ENCODE measurements at places on chromosomes 13 and 19.

DNA sequence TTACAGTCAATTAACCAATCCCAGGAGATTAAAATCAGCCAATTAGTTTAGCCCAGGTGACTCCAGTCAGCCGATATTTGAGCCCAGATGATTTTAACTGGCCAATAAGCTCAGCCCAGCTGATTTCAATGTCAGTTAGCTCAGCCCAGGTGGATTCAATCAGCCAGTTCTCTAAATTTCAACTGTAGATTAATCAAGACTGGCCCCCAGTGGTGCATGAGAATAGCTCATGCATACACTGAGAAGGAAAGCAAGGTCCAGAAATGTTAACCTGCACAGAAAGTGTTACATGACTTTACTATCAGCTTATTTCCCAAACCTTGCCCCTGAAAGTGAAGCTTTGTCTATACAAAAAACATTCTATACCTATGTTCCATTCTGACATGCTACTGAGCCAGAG, 55.4 kb upstream of the ZNF724 start:
- DNase-seq, result no peak

- no peak for DNase-seq
Measured at GRCh38 chr19:5155586-5156210, 184.9 kb downstream of the PTPRS start.

- no peak for DNase-seq
Measured at GRCh38 chr13:51906581-51906980, 44.8 kb downstream of the CCDC70 start.

- no peak for DNase-seq
Measured at GRCh38 chr13:85654227-85654626, 145.0 kb downstream of the SLITRK6 start.

GRCh38 chr13:35835989-35836388, 295.2 kb downstream of the DCLK1 start:
- DNase-seq, result no peak

- no peak for DNase-seq
Measured at GRCh38 chr13:21759463-21759862, 88.6 kb downstream of the FGF9 start.

GRCh38 chr19:31353833-31354232, 4.6 kb upstream of the TSHZ3 start:
- no peak for DNase-seq

DNA sequence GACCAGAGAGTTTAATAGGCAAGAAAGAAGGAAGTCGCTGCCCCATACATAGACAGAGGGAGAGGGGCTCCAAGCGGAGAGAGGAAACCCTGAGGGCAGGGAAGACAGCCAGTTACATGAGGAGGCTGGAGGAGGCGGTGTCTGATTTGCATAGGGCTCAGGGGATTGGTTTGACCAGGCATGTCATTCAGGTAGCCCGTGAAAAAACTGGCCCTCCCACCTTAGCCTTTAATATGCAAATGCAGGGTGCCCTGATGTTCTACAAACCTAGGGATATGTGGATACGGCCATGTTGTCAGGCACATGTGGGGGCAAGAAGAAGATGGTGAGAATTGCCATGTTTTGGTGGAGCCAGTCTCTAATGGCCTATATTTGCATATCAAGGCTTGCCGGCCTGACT, 1461.6 kb downstream of the PCDH9 start:
- no peak for DNase-seq

DNA sequence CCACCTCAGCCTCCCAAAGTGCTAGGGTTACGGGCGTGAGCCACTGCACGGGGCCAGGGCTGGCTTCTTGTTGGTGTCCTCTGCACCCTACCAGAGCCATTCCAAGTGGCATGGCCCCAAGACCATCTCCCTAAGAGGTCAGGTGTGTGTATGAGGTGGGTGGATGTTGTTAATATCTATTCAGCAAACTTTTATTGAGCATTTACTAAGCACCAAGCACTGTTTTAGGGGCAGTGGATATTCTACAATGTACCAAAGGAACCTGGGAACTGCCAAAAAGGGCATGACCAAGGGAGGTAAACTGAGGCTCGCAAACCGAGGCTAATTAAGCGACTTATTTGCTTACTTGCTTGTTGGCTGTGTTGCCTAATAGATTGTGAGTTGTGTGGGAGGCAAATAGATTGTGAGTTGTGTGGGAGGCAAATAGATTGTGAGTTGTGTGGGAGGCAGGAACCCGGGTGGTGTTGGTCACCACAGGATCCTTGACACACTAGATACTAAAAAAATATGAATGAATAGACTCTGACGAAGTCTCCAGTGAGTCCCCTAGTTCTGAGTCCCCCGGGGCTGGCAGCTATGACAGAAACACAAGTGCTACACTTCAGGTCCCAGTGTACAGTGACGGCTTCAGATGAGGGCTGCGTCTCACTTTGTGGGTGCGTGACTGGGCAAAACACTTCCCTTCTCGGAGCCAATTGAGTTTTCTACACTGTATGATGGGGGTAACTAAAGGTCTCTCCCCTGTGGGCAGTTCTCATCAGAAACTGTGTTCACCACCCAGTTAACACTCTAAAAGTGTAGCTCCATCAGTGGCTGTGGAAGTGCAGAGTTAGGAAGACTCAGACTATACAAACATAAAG, 5.0 kb upstream of the BICRA start:
- DNase-seq, result no peak

DNA sequence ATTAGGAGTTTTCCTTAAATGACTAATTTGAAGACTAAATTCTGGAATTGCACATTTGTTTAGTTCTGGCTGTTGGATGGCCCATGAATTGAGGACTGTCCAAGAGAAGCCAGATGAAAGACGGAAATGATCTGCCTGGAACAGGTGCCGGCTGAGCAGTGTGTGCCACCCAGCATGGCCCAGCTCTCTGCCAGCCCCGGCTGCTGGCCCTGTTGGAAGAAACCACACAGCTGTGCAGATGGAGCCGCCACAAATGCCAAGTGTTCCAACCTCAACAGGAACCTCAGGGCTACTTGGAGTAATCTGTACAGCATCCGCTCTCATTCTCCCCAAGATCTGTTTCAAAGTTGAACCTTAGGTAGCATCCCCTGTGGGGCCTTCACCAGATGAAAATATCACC, 67.0 kb upstream of the STARD13 start:
- no peak for DNase-seq

- DNase-seq, result no peak
Measured at GRCh38 chr19:4503132-4503824, 15.0 kb downstream of the PLIN4 start.

DNA sequence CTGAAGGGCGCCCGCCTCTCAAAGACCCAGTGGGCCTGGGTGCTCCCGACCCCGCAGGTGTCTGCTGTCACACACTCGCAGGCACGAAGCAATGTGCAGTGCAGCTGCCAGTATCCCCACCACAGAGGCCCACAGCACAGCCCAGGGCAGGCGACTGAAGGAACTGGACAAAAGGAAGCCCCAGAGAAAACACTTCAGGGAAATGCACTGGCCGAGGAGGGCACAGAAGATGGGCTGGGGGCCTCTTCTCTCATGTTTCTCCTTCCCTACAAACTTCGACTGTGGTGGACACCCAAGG, 10.0 kb downstream of the AKAP8 start:
- no peak for DNase-seq

GRCh38 chr13:45393941-45394570, 24.1 kb downstream of the SLC25A30 start:
- DNase-seq, result no peak

GRCh38 chr19:49680421-49681351, 3.6 kb downstream of the PRMT1 start:
- peak; percentile 93 for DNase-seq

GRCh38 chr19:7705387-7706187, 3.7 kb upstream of the FCER2 start:
- no peak for DNase-seq

DNA sequence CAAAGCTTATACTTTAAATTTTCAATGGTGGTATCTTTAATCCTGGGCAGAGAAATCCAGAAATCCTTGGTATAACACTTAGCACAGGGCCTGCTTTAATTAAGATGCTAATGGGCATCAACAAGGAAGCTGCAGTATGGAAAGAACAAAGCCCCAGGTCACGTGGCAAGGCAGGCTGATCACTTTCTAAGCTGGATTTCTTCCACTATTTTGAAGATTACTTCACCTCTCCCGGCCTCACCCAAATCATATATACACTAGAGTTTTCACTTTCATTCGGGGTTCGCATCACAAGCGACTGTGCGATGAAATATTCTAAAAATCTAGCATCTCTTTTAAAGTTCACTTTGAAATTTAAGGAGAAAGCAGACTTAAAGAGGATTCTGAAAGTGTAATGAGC, 71.8 kb downstream of the STARD13 start:
- DNase-seq, result no peak

DNA sequence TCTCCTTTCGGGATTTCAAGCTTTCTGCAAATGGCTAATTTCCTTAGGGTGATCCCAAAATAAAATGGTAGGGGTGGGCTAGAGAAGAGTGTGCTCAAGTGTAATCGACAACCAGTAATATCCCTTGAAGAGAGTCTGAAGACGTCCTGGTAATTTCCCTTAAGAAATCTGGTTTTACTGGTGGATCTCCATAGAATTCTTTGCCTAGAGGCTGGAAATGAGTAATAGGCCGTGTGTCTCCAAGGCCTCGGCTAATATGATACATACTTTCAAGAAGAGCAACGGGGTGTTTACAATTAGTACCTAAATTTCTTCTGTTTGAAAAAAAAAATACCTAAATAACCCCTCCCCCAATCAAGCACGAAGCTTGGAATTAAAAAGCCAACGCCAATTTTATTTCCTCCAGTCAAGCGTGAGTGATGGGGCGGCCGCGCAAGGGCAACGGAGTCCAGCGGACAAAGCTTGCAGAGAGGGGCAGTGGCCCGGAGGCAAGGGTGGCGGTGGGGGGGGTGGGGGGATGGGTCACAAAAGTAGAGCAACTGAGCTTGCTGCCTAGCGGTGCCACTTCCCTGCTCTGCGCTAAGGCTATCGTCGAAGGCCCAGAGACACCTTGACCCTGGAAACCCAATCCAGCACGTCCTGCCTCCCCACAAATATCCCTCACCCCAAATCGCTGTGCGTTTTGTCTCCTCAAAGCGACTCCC, 7.8 kb downstream of the SOX21 start:
- DNase-seq, result no peak

GRCh38 chr13:34412295-34412694, 529.8 kb upstream of the NBEA start:
- DNase-seq, result no peak

DNA sequence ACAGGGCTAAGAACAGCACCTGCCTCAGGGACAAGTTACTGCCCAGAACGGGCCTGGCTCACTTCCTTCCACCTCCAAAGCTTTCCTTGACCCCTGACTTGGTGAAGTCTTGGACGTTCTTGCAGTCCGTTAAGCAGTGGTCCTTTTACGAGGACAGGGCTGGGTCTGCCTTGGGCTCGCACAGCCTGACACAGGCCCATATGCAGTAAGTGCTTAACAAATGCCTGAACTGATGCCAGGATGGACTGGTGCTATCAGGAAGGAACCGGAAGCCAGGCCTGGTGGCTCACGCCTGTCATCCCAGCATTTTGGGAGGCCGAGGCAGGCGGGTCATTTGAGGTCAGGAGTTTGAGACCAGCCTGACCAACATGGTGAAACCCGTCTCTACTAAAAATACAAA, 1.8 kb upstream of the PLK5 start:
- DNase-seq, result no peak

GRCh38 chr13:28471421-28471820, 23.5 kb downstream of the FLT1 start:
- no peak for DNase-seq

- no peak for DNase-seq
Measured at GRCh38 chr13:30033681-30034457, 183.5 kb upstream of the UBL3 start.

DNA sequence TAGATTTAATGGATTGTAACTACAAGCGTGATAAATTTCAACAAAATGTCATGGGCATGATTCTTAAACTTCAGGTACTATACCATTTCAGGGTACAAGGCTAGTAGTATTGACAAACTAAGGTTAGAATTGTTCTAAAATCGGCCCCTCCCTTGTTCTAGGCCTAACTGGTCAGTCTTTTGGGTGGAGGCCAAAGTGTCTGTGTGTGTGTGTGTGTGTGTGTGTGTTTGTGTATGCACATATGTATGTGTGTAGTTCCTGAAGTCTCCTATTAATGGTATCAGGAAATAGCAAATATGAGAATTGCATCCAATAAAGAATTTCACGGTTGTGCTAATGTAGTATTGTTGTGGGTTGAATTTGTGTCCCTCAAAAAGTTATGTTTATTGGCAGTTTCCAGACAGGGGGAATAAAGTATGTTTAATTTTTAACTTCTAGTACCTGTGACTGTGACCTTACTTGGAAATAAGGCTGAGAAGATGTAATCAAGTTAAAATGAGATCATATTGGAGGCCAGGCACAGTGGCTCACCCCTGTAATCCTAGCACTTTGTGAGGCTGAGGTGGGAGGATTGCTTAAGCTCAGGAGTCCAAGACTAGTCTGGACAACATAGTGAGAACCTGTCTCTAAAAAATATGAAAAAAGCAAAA, 119.2 kb downstream of the KLF5 start:
- no peak for DNase-seq

DNA sequence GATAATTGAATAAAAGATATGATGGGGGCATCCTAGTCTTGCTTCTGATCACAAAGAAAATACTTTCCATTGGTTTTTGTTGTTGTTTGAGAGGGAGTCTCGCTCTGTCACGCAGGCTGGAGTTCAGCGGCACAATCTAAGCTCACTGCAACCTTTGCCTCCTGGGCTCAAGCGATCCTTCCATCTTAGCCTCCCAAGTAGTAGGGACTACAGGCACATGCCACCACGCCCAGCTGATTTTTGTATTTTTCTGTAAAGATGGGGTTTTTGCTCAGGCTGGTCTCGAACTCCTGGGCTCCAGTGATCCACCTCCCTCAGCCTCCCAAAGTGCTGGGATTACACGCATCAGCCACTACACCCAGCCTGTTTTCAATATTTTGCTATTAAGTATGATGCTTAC, 17.1 kb upstream of the PSMC4 start:
- no peak for DNase-seq

DNA sequence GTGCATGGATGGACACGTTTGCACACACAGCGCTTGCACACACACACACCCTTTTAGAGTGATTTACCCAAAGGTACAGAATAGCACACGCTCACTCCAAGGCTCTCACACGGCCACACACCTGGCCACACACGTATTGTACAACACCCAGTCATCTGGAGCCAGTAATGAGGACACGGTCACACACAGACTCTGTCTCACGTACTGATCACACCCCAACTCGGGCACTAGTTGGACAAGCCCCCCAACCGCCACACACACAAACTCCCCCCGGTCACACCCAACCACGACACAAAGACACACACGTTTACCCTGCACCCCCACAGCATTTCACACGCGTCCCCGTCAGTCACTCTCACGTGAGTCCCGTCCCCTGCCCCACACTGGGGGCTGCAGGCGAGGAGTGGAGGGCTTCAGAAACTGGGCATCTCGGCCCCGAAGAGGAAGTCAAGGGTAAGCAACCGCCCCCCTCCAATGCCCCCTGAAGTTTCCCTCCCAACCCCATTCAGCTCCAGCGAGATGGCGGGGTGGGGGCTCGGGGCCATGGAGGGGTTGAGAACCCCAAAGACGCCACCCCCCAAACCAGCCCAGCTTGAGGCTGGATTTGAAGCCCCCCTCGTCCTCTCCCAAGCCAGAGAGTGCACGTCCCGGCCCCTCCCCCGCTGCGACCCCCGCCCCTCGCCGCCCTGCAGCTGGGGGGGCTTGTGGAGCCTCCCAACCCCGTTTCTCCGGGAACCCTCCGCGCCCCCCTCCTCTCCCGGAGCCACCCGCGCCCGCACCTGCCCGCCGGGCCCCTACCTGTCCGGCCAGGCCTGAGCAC, 599 bp downstream of the OLFM2 start:
- no peak for DNase-seq

All from NCI-H1105 (cell line).